ENCODE measurements at places on chromosomes 16 and 17. TPM values are rescaled to one million over a fixed set of nuclear protein-coding genes. Genes with fewer than 3 reads are reported as not detected.

- peak; percentile 94 for DNase-seq
These were observed 2.7 kb downstream of the ZFPM1 start for GRCh38 chr16:88455610-88456355.

- no peak for DNase-seq
These were observed 46.7 kb downstream of the ANKRD11 start for GRCh38 chr16:89443727-89444084.

- DNase-seq: no peak
These were observed 500.1 kb downstream of the MAF start for GRCh38 chr16:79100447-79100846.

GRCh38 chr17:43813386-43813785, 19.6 kb downstream of the MPP3 start:
- DNase-seq: no peak

DNA sequence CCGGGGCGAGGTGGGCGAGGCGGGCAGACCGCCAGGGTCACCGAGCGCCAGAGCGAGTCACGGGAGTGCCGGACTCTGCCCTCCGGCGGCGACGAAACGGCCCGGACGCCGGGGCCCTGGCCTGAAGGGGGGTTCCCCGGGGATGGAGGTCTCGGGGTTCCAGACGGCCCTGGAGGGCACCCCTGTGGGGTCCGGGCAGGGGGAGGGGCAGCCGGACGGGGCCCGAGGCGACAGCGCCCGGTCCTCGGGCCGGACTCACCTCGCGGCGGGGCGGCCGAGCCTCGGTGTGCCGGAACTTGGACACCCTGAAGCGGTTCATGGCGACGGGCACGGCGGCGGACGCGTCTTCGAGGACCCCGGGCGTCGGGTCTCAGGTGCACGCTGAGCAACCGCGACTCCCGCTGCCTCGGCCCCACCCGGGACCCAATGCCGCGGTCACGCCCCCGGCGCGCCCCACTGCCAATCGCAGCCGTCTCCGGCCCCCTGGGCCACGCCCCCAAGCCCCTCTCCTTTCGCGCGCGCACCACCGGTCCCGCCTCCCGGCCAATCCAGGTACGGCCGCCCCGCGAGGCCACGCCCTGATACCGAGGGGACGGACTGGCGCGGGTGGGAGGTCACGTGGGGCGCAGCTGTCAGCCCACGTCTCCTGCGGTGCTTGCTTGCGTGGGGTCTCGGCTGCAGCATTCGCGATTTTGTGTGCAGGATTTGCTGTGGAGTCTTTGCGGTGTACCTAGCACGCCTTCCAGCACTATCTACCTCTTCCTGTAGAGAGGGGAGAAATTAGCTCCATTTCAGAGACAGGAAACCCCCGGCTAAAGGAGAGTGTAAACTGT, at the start of gene CORO7:
Gene CORO7 (minus strand): TSS at position 397 of the 833 bp plus-strand sequence. CDS start 78 bp downstream, at position 319.
- peak; percentile 100 for DNase-seq

Gene CDRT15L2
- not detected for total RNA-seq

DNA sequence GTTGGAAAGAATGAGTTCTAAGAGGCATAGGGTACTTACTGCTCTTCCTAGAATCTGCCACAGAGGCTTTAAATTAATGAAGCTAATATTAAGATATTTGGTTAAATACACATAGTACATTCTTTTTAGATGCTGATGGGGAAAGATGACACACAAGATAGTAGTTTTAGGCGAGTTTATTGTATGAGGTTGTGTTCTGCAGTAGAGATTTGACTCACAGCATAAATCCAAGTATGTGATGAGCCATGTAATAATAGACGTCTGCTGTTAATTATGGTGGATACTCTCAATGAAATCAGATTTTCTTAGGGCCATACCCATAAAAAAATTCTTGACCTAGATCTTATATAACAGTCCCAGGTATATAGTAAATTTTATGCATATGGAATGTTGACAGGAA, 8.0 kb downstream of the TNRC6C start:
- DNase-seq: no peak

GRCh38 chr16:11819798-11820197, 22.7 kb upstream of the ZC3H7A start:
- DNase-seq: no peak

GRCh38 chr16:79121906-79122305, 478.6 kb downstream of the MAF start:
- DNase-seq: no peak

DNA sequence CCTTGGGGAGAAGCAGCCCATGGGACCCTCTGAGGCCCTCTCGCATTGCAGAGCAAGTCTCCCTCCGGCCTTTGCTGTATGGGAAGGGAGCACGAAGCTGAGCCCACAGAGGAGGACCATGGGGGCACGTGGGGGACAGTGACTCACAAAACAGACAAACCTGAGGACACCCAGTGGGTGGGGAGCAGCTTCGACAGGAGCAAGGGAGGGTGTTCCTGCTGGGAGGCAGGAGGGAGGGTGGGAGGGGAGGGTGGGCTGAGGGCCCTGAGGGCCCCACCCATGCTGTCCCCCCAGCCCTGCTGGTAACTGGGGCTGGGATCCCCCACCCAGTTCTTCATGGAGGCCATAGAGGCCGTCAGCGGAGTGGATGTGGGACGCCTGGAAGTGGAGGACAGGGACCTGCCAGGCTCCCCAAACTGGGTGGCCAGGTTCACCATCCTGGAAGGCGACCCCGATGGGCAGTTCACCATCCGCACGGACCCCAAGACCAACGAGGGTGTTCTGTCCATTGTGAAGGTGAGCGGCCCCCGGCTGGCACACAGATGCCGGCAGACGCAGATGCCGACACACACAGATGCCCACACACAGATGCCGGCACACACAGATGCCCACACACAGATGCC, 12.5 kb downstream of the SLC22A31 start:
- DNase-seq: peak; percentile 45

DNA sequence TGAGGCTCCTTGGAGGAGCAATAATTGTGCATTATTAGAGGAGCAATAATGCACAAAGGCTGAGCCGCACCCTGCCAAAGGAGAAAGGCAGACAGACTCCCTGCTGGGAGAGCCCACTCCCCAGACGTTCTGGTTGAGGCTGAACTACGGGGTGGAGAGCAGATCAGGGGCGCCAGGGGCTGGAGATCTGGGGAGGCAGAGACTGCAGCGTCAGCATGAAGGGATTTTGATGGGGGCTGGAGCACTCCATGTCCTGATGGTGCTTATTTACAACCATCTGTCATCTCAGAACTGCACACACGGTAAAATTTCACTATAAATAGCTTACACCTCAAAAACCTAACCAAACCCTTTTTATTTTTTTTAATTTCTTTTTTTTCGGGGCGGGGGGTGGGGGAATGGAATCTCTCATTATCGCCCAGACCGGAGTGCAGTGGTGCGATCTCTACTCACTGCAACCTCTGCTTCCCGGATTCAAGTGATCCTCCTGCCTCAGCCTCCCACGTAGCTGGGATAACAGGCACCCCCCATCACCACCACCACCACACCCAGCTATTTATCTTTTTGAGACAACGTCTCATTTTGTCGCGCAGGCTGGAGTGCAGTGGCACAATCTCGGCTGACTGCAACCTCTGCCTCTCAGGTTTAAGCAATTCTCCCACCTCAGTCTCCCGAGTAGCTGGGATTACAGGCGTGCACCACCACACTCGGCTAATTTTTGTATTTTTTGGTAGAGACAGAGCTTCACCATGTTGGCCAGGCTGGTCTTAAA, 4.3 kb upstream of the C16orf95 start:
- no peak for DNase-seq

GRCh38 chr17:41967141-41967920, 736 bp downstream of the CNP start:
- DNase-seq: peak; percentile 42

DNA sequence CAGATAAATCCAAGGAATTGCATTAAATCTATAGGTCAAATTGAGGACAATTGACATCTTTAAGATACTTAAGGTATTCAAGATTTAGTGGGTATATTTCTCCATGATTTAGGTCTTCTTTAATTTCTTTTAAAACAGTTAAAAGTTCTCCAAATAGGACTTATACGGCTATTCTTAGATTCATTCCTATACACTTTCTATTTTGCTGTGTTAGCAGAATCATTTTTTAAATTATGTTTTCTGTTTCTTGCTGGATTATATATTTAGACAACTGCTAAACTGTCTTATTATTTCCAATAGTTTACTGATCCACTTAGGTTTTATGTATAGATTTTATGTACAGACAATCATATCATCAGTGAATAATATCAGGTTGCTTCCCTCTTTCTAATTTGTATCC, 226.1 kb upstream of the AXIN2 start:
- no peak for DNase-seq

Gene RAB11FIP4
- 44.1 TPM for total RNA-seq

DNA sequence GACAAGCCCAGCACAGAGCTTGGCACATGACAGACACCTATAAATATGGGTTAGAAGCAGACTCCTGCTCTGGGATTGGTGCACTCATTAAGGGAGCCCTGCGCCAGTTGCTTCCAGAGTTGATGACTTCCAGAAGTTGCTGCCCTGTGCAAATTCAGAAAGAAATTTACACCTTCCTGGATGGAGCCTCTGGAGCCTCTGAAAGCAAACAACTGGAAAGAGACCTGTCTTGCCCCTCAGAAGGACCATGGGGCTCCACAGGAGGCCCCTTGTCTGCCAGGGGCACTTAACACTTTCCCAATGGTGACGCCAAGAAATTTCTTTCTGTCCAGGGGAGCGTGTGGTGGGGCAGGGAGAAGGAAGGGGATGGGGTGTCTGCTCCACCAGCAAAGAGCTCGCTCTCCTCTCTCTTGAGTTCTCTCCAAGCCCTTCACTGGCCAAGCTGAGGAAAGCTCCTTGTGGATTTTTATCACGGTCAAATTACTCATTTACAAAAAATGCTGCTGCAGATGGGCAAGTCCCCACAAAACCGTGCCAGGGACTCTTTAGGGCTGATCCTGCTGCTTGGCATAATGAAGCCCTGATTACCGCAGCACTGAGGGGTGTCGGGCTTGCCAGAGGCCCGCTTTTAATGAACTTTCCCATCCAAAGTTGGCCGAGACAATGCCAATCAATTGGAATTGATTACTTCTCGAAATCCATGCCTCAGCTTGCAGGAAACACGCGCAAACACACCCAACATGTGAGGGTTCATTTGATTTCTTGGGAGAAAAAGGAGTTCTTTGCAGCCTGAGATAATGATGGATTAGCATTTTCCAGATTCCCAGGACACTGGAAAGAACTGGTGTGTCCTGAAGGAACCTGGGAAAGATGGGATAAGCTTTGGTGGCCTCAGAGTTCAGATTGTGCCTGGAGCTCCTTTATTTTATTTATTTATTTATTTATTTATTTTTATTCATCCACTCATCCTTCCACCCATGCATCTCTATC, 583.6 kb upstream of the CDH5 start:
- DNase-seq: no peak

- no peak for DNase-seq
These were observed 14.1 kb downstream of the DHRS7B start for GRCh38 chr17:21140911-21141310.

DNA sequence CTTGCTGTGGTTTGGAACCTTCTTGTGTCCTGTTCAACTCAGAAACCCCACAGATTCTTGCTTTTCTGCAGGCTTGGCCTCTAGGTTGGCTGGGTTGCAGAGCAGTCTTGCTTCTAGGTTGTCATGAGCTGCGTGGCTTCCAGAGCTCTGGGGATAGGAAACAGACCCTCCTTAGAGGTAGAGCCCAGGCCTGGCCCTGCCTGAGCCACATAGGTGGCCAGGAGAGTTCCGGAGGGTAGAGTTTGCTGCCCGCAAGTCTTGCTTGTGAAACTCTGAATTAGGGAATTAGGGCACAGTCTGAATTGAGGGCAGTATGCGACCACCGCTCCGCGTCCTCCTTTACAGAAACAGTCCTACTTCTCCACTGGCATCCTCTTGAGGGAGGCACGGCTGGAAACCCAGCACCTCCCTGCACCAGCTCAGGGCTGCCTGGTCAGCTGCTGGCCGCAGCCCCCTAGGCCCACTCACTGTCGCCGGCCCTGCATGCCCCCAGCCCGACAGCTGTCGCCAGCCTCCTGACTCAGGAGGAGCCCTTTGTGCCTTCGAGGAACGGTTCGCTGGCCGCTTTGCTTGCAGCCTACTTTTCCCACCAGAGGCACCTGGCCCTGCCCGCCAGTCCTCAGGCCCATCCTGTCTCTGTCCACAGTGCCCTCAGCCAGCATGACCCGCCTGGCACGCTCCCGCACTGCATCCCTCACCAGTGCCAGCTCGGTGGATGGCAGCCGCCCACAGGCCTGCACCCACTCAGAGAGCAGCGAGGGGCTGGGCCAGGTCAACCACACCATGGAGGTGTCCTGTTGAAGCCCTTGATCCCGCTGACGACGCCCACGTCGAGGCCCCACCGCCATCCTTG, 4.3 kb upstream of the SETD6 start:
- DNase-seq: no peak

DNA sequence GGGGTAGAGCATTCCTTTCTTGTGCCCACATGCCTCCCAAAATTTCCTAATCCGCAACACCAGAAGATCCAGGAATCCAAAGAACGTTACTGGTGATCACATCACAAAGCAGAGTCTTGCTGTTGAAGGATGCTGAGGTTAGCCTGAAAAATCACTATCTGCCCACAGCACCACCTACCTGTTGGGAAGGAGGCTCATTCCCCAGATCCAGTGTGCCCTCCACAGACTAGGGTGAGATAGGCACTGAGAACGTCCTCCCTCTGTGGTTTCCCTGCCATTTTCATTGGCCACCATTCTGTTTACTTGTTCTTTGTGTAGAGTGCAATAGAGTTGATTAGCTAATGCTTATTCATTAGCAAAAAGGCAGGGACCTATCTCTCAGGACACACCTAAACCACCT, 30.3 kb downstream of the RCVRN start:
- DNase-seq: no peak

Gene PDILT
- total RNA-seq: not detected

DNA sequence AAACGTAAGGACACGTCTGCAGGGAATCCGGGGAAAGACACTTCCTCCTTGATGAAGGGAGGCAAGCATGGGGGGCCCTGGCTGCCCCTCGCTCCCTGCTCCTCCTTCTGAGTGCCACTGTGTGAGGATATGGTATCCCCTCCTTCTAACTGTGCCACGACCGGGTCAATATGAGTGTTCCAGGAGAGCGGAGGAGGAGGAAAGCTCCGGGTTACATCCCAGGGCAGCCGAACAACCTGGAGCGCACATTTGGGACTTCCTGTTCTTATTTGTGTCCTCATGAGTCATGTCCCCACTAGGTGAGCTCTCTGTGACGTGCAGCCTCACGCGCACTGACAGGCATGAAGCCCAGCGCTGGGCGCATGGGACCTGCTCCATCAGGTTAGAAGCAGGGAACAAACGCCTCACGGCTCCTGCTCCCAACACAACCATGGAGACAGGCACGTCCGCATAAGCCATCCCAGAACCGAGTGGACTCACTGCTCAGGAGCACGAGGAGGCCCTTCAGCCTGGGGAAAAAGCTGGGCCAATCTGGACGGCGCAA, 92.9 kb upstream of the DNAH17 start:
- no peak for DNase-seq

DNA sequence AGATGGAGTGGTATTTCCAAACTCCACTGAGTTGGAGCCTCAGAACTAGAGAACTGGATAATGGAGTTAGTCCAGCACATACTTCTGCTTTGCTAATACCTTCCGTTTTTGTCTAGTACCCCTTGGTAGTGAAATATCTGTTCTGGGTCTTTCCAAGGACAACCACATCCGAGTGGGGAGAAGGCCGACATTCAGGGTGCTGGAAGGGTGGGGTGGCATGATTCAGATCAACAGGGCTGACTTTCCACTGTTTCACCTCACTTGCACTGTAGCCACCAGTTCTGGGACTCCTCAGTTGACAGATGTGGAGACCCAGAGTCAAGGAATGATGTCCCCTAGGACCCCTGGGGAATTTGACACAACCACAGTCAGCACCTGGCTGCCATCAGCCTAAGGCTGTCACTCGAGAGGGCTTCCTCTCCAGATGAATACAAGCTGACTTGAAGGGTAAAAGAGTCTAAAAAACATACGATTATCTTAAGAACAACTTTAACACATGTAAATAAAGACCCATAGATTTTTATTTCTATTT, 84.8 kb upstream of the HNF1B start:
- no peak for DNase-seq

- peak; percentile 41 for DNase-seq
These were observed 713 bp downstream of the COX11 start for GRCh38 chr17:54967621-54968261.

Measured in CD4-positive, alpha-beta memory T cell (primary cell).